ENCODE measurements at places on chromosomes 2 and 18.
A peak's percentile ranks its signal among the peaks of the same experiment; 100 is the strongest.

DNA sequence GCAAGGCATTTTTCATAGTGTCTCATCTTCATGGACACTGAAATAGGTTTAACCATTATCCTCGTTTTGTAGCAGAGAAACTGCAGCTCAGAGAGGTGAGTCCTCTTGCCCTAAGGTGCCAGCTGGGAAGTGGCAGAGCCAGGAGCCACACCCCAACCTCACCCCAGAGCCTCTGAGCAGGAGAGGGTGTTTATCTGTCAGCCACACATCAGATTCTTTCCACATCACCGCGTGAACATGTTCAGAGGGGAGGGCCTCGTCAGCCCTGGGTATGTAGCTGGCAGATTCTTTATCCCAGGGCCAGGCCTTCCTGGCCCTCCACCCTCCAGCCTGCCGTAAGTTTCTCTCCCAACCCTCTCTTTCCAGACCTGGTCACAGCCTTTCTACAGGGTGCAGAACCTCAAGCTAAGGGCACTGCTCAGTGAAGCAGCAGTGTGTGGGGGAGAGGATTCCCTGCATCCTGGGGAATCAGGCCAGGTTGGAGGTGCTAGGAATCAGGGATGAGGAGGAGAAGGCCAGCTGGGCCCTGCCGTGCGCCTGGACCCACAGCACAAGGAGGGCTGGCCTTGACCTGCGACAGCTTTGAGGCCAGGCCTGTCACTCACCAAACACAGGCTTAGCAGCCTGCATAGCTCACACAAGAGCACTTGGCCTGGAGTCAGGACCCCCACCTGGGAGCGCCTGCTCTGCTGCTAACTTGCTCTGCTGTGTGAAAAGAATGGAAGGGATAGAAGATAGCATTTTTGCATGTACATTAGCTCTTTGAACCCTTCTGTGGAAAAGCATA, 111.3 kb upstream of the MCFD2 start:
- no peak for DNase-seq

DNA sequence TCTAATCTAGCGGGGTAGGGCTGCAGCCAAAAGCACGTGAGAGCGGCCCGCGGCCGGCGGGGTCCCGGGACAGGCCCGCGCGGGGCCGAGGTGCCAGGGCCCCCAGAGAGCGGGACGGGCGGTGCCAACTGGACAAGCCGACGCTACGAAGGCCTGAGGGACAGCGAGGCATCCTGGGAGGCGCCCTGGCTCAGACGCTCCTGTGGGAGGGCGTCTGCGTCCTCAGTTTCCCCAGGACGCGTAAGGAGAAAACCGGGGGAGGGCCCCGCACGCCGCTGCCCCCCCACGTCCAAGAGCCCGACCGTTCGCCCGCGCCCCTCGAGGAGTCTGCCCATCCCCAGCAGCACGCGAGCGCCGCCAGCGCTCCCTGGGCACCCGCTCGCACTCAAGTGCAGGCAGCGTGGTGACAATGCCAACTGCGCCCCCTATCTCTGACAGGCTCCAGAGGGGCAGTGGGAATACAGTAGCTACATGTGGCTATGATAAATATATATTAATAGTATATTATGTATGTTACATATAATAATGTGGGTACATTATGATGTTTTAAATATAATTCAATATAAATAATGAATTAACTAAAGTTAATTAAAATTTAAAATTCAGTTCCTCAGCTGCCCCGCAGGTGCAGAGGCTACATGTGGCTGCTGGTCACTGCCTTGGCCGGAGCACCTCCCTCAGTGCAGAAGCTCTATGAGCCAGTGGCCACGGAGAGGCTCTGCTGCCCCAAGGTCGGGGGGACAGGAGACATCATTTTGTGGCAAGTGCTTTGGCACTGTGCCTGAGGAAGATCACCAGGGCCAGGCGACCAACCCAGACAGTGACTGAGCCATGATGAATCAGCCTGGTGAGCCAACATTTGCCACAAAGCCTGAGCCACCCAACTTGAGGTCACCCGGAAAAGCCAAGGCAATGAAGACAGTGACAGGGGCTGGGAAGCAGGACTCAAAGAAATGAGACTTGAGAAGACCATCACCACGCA, 5.5 kb upstream of the SFT2D3 start:
- DNase-seq = peak; percentile 59

DNA sequence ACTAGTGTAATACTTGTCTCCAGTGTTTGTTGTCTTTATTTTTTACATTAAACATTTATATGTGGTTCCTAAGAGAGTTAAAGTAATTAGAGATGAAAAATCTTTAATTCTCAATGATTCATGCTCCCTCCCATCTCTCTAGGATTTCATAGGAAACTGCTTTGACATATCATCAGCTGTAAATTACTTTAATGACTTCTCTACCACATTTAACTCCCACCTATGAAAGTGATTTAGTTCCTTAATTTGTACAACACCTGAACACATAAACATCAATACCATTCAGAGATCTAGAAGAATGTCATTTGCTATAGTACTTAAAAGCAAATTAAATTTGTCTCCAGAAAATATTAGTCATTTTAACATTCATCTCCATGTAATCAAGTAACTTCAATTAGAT, 524.2 kb upstream of the CHAC2 start:
- no peak for DNase-seq

DNA sequence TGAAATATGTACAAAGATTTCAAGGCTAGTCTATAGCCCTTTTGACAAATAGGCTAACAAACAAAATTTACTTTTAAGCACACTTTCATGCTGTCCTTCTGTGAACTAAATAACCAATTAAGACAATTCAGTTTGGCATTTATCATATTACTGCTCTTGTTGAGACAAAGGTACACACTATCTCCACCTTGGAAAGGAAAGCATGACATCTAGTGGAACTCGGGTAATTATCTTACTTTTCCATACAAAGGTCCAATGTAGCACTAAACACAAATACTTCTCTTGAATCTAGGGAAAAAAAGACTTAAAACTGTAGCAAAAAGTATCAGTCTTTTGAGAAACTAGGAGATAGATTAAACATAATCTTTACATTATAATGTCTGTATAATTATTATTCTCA, 125.0 kb upstream of the CD226 start:
- DNase-seq = peak; percentile 36

GRCh38 chr2:17557596-17557995, 17.1 kb downstream of the VSNL1 start:
- DNase-seq = no peak

- peak; percentile 63 for DNase-seq
Observed at GRCh38 chr2:12861344-12861930, 144.7 kb downstream of the TRIB2 start.

- no peak for DNase-seq
Observed at GRCh38 chr2:203018181-203018580, 3.5 kb downstream of the NBEAL1 start.

DNA sequence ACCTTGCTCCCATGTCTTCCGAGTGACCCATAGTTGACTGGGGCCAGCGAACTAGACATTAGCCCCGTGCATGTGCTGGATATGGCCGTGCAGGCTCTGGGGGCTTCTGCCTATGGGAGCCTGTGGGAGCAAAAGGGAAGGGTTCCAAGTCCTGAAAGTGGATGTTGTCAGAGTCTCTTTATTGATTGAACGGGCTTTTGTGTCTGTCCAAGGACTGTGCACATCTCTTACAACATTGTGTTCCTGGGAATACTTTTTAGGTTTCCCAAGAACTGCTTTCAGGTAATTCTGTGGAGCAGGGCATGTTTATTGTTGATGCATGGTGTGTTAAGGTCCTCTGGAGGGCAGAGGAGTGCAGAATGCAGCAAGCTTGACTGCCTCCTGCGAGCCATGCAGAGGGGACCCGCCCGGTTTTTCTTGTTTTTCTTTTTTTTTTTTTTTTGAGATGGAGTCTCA, 5.0 kb downstream of the RNF144A start:
- DNase-seq = no peak

DNA sequence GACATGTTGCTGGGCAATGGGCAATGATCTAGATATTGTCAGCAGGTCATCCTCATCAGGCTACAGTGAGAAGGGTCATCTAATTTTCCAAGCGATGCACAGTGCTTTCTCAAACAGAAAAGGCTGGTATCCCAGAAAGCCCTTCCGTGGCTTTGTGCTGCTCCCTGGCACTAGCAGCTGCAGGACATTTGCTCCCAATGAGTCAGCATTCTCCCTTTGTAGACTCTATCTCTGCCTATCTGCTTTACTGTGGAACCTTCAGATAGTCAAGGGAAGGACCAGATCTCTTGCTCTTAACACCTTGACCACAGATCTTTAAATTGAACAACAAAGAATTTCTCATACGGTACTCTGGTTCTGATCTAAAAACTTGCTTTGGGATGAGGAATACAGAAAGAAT, 101.4 kb downstream of the CDH2 start:
- DNase-seq = no peak

GRCh38 chr2:173370198-173370597, 15.5 kb downstream of the CDCA7 start:
- DNase-seq = no peak

GRCh38 chr18:24878289-24878688, 417.9 kb downstream of the HRH4 start:
- DNase-seq = peak; percentile 62

DNA sequence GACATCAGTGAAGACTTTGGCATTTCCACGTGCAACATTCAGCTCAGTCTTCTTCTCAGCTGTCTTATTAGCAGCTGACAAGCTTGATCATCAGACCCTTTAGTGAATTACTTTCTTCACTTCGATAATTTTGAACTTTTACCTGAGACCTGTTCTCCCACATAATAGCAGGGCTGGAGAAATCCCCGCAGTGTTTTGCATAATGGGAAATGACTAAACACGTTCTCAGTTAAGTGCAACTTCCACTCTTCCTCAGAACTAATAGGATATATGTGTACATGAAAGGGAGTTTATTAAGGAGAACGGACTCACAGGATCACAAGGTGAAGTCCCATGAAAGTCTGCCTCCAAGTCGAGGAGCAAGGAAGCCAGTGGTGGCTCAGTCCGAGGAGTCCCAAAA, 28.8 kb upstream of the MBP start:
- no peak for DNase-seq

GRCh38 chr18:57951999-57952774, 91.8 kb upstream of the NEDD4L start:
- DNase-seq = no peak

- peak; percentile 58 for DNase-seq
Observed at GRCh38 chr2:203567691-203568090, 32.6 kb upstream of the RAPH1 start.

All from fibroblast of skin of right quadriceps (primary cell).